Stimulated activated CD8-positive, alpha-beta memory T cell treated with anti-CD3 and anti-CD28 coated beads, Interleukin-15, amount 100 ng/mL, for 1 hour (primary cell): ENCODE measurements at places on chromosomes 11 and 22.

- DNase-seq, result no peak
Observed at GRCh38 chr11:32870676-32871075, 21.9 kb upstream of the QSER1 start.

GRCh38 chr11:105282658-105283057 is 143.1 kb upstream of the CARD18 start:
- DNase-seq, result no peak

DNA sequence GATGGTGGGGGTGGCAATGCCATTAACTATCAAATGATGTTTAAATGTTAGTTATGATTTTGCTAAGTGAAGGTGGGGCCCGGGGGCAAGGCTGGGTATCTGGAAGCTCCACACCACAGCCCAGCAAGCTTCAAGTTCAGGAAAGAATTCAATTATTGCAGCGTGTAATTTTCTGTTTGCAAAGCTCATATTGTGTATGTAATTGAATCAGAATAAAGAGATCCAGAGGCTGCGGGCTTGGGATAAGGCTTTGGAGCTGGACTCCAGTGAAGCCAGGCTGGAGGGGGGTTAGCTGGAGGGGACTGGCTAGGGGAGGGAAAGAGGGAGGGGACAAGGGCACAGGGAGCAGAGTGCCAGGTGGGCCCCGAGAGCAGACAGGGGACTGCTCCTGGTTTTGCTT is 557.1 kb upstream of the CADM1 start:
- DNase-seq, result no peak

- DNase-seq, result no peak
Observed at GRCh38 chr11:78952175-78952574, 377.5 kb upstream of the NARS2 start.
